ENCODE measurements at places on chromosomes 6 and 20.

GRCh38 chr20:35742741-35743523 lies 872 bp upstream of the RBM39 start:
- no peak for DNase-seq

GRCh38 chr6:35468980-35469750 lies 964 bp downstream of the RPL10A start:
- no peak for DNase-seq

GRCh38 chr6:153048631-153049030 lies 46.1 kb upstream of the MTRF1L start:
- DNase-seq, result no peak

- DNase-seq, result no peak
Measured at GRCh38 chr6:37889051-37889450, 69.5 kb downstream of the ZFAND3 start.

GRCh38 chr6:165617528-165617927 lies 45.5 kb downstream of the PDE10A start:
- DNase-seq, result no peak

DNA sequence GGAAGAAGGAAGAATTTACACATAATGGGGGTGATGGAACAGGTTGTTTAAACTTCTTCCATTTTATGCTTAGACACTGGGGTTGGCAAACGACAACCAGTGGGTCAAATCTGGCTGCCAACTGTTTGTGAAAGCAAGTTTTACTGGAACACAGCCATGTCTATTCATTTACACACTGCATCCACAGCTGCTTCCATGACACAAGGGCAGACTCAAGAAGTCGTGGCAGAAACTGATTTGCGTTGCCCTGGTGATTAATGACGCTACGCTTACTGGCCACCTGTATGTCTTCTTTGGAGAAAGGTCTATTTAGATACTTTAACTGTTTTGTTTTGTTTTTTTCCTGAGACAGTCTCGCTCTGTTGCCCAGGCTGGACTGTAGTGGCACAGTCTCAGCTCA lies 19.0 kb downstream of the CTCFL start:
- DNase-seq, result no peak

GRCh38 chr20:50577175-50578018 lies 67.2 kb downstream of the PTPN1 start:
- DNase-seq, result no peak

GRCh38 chr6:27591699-27592480 lies 119.0 kb upstream of the ZNF184 start:
- peak; percentile 30 for DNase-seq

DNA sequence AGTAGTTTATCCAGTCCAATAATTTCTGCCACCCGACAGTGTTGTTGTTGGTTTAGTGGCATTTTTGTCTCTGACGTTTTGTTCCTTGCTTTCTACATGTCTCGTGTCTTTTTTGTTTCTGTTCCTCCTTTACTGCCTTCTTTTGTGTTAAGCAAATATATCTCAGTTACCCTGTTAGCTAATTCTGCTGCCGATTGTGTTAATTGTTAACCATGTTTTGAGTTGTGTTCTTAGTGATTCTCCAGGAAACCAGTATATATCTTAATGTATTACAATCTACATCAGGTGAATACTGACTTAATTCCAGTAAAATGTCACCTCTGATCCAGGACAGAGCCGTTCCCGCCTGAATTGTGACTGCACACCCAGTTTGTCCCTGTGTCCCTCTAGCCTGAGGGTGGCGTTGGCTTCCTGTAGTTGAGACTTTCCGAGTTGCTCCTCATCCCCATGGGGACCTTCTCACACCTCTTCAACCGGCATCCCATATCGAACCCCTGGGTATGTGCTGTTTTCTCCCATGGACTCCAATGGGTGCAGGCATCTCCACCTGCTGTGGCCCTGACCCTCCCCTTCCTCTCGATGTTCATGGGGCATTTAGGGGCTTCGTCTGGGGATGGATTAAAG lies 35.8 kb upstream of the BHLHE23 start:
- DNase-seq, result no peak

DNA sequence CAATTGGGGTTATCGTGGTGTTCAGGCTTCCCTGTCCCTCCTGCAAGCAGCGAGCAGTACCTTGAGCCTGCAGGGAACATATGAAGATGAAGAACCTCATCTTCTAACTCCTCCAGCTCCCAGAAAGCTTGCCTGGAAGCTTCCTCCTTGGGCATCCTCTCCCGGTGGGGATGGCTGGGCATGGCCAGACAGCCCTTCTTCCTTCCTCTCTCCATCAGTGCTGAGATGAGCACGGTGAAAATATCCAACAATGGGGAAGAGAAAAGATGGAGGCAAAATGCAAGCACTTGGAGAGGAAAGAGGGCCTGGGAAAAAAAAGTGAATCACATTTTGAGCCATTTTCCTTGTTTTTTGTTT lies 107.7 kb upstream of the FOXA2 start:
- no peak for DNase-seq

DNA sequence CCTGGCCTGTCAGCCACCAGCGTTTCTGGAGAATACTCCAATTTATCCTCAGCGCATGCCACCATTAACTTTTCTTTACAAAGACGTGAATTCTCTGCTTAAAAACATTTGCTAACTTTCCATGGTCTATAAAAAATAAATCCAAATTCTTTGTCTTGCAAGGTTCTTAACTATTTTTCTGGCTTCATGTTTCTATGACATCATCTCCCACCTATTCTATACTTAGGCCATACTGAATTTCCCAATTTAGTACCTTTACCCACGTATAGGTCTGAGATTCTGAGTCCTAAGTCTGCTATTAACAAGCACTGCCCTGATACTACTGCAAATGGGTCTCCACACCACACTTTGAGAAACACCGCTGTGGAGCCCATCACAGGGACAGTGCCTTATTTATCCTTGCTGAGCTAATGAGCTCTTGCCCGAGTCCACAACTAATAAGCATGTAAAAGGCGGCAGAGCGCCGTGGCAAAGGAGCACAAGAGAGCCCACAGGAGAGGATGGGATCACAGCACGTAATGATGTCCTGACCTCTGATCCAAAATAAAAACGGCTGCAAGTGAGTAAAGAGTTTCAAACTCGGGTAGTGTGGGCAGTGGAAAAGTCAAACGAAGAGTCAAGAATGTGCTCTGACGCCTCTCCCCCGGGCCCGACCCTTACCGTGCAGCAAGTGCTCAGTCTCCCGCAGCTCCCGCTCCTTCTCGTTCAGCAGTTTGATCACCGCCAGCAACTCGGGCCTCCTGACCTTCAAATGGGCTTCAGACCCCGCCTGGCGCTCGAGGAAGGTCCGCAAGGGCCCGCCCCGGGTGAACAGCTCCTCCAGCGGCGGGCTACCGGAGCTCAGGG lies 519 bp downstream of the MTRF1L start:
- no peak for DNase-seq

DNA sequence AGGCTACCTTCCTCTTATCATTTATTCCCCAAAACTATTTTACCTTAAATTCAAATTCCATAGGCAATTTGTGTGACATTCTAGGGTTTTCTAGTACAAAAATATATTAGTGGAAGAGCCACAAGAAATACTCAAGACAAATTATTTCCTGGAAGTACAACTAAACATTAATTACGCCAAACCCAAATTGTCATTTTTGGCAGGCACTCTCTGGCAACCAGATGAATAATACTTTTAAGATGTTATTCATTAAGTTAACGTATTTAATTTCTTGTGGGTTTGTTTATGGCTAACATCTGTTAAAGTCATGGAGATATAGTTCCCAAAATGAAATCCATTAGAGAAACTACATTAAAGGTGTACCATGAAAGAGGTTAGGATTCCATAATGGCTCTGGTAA lies 40.5 kb downstream of the HMGN3 start:
- DNase-seq, result no peak

- no peak for DNase-seq
Measured at GRCh38 chr20:24978513-24978912, 14.0 kb downstream of the APMAP start.

DNA sequence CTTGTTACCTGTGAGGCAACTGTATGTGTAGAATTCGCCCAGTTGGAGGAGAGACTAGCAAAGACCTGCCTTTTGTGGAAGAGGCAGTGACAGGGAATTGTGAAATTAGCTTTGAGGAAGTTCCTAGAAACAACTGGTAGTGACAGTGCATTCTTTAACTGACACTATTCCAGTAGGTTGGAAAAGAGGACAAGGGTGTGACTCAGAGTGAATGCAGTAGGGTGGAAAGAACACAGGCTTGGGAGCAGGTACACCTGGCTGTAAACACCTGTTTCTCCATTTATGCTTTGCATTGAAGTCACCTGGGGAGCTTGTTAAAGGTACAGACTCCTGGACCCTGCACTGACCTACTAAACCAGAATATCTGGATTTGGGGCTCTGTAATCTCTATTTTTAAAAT lies 295.7 kb downstream of the PHACTR1 start:
- DNase-seq, result no peak

GRCh38 chr6:11327961-11328360 lies 95.5 kb upstream of the NEDD9 start:
- no peak for DNase-seq

- no peak for DNase-seq
Measured at GRCh38 chr6:34529665-34530327, 26.3 kb downstream of the SPDEF start.

DNA sequence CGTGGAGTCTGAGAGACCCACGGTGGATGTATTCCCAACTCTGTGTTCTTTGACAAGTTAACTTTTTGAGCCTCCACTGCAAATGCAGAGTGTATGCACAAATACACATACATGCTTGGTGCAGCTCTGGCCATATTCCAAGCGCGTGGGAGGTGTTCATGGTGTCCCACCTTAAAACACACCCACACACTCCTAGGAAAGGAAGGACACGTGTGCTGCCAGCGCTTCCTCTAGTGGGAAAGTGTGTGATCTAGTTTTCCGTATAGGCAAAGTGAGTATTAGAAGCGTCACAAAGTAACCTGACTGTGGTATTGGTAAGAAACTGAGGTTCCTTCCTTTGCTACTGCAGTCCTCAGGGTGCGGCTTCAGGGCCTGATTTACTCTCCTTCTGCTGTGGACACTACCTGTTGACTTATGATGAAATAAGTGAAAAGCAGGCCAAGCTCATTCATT lies 36.0 kb upstream of the MPC1 start:
- DNase-seq, result peak; percentile 51

- no peak for DNase-seq
Measured at GRCh38 chr6:125363039-125363823, 61.5 kb upstream of the HDDC2 start.

GRCh38 chr6:142706210-142706609 lies 238.8 kb downstream of the HIVEP2 start:
- DNase-seq, result no peak

DNA sequence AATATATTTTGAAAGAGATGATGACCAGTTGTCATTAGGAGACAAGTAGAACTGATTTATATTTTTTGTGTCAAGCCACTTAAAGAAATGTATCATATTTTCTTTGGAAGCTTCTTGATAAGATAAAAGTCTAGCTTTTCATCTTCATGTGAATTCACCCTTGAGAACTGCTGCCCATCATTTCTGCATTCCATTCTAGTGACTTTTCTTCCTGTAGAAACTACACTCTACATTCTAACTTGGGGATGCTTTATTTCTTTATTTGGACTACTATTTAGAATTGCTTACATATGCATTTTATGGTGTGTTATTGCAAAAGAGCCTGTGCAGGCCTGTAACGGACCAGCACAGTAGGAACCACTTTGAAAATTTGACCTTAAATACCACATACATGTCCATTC lies 335.0 kb upstream of the KCNQ5 start:
- no peak for DNase-seq

DNA sequence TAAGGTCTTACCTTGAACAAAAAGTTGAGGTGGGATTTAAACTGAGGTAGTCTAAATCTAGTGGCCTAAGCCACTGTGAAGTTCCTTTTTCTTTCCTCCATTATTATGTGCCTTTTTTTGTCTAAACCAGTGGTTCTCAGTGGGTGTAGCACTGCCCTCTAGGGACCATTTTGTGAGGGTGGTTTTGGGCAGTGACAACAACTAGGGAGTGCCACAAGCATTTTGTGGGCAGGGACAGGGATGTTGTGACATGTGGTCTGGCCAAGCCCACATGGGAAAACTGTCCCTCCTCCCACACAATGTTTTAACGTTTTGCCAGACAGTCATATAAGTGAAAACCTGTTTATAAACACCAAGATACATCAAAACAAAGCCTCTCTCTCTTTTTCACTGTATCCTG lies 899.4 kb upstream of the FLRT3 start:
- DNase-seq, result no peak

DNA sequence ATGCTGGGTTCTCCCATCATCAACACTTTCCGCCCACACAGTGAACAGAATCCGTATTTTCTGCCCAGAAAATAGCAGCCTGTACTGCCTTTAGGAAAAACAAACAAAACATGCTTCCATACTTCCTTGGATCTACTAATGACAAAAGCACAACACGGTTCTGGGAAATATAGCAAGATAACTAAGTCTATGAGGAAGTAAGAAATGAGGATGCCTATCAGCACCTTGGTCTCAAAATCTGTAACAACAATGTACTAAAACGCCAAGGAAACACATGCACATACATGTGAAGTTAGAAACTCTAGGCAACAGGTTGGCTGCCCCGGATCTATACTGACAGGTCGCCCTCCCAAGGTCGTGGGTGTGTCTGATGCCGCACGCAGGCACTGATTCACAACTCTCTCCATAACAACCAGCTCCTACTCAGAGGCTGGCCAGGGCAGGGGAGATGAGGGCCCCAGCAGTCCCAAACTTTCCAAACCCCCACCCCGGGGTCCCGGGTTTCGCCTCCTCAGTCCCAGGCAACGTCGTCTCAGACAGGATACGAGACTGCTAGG lies 710 bp downstream of the BTBD9 start:
- peak; percentile 74 for DNase-seq

GRCh38 chr20:54184071-54184470 lies 10.3 kb upstream of the CYP24A1 start:
- no peak for DNase-seq

GRCh38 chr6:150722614-150723344 lies 123.1 kb downstream of the PLEKHG1 start:
- DNase-seq, result no peak

All from activated T-cell treated with anti-CD3 and anti-CD28 coated beads, Interleukin-2, amount 50 U/mL, for 48 hours (primary cell).